ENCODE measurements at places on chromosomes 4 and X.
A peak's percentile ranks its signal among the peaks of the same experiment; 100 is the strongest.

GRCh38 chr4:55096619-55097018, 28.8 kb downstream of the KDR start:
- no peak for DNase-seq

GRCh38 chrX:42954880-42955279, 176.9 kb upstream of the PPP1R2C start:
- no peak for DNase-seq

GRCh38 chrX:37578045-37578444, 6.6 kb downstream of the LANCL3 start:
- no peak for DNase-seq

- DNase-seq: no peak
These were observed 71.9 kb downstream of the NPNT start for GRCh38 chr4:105967058-105967658.

GRCh38 chr4:135838889-135839288, 1637.3 kb upstream of the PABPC4L start:
- no peak for DNase-seq

DNA sequence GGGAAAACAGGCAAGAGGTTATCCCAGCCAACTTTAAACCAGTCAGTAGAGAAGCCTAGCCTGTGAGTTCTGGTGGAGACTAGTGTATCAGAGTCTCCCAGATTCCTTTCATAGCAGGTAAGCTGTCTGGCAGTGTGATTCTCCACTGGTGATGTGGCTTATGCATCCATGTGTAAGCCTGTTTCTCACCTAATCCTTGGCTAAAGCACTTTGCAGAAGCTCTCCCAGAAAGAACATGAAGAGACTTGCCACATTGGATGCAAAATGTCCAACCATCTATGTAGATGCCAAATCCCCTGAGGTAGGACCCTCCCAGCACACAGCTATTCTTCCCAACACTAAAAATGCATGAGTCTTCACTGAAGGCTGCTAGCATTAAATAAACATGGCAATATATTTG, 111.7 kb downstream of the CHRNA9 start:
- no peak for DNase-seq

DNA sequence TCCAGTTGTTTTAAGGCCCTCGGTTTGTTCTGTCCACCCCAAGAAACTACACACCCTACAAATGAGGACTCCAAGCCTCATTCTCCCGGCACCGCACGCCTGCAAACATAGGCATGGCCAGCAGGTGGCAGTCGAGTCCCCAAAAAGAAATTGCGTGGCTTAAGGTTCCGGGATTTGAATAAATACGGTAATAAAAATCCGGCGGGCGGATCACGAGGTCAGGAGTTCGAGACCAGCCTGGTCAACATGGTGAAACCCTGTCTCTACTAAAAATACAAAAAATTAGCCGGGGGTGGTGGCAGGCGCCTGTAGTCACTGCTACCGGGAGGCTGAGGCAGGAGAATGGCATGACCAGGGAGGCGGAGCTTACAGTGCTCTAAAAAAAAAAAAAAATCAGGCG, 21.8 kb upstream of the CSF2RA start:
- DNase-seq: peak; percentile 75

DNA sequence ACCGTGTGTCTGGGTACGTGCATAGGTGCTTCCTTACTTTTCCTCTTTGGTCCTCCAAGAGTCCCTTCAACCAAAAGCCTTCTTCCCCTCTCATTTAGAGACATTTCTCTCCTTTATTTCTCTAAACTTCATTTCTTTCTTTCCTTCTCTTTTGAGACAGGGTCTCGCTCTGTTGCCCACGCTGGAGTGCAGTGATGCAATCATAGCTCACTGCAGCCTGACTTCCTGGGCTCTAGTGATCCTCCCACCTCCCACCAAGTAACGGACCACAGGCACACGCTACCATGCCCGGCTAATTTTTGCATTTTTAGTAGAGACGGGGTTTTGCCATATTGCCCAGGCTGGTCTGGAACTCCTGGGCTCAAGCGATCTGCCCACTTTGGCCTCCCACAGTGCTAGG, 42.2 kb downstream of the ACOX3 start:
- no peak for DNase-seq

GRCh38 chr4:186095406-186095805, 9.1 kb upstream of the FAM149A start:
- no peak for DNase-seq

DNA sequence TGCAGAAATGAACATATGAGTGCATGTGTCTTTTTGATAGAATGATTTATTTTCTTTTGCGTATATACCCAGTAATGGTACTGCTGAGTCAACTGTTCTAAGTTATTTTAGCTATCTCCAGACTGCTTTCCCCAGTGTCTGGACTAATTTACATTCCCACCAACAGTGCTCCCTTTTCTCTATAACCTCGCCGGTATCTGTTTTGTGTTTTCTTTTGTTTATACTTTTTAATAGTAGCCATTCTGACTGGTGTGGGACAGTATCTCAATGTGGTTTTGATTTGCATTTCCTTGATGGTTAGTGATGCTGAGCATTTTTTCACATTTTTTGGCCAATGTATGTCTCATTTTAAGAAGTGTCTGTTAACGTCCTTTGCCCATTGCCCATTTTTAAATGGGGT, 218.6 kb upstream of the KCNIP4 start:
- no peak for DNase-seq

DNA sequence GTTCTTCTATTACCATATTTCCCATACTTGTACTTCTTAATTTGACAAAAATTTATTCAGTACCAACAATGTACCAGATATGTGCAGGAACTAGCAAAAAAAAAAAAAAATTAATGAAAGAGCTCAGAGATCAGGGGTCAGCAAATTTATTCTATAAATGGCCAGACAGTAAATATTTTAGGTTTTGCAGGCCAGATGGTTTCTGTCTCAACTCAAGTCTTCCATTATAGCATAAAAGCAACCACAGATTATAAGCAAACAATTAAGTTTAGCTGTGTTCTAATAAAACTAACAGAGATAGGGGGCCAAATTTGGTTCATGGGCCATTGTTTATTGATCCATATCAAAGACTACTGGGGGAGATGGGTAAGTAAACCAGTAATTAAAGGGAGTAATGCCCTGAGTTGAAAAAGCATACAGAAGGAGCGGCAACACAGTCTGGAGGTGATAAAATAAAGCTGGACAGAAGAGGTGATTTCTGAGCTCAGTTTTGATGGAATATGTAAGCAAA, 19.3 kb downstream of the NEK1 start:
- no peak for DNase-seq

DNA sequence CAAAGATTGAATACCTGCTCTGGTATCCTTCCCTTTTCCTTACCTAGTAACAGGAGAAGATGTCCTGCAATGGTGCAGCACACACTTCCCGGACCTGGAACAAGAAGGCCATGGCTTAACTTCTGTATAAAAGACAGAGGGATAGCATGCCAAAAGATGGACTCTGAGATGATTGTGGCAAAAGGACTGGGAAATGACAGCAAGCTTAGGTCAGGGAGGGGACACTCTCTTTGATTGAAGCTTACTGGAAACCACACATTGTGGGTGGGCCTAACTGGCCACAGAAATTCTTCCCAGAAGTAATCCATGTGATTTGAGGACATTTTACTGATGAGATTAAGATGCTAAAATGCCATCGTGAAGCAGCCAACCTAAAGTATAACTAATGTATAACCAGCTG, 71.0 kb upstream of the OTUD4 start:
- DNase-seq: no peak

GRCh38 chr4:158128540-158128939, 44.3 kb downstream of the GASK1B start:
- DNase-seq: no peak

- DNase-seq: no peak
These were observed 978.3 kb upstream of the GRID2 start for GRCh38 chr4:91325495-91325894.

GRCh38 chrX:35625714-35626113, 172.4 kb upstream of the MAGEB16 start:
- no peak for DNase-seq

- no peak for DNase-seq
These were observed 36.2 kb downstream of the COL25A1 start for GRCh38 chr4:109266236-109266635.

DNA sequence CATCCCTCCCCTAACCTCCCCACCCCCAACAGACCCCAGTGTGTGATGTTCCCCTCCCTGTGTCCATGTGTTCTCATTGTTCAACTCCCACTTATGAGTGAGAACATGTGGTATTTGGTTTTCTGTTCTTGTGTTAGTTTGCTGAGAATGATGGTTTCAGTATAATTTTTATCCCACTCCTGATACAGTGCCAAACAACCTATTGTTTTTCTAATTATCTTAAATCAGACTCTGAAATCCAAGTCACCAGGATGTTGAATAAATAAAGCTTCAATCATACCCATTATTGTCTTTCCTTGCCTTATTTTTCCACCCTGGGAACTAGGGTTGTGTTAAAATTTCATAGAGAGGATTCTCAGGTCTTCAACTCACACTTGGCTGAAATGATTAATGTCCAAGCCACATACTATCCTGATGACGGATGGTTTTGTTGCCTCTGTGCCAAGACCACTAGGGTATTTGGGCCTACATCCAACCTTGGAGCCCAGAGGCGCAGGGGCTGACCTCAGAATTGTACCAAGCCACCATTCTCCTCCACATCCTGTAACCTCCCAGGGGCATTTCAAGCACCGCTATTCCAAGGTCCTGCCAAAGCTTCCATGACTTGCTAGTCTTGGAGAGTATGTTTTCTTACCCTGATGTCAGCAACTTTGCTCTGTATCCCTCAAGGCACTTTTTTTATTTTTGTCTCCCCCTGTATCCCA, 332.4 kb downstream of the ARHGAP24 start:
- DNase-seq: no peak

- no peak for DNase-seq
These were observed 22.8 kb upstream of the PIN4 start for GRCh38 chrX:72158773-72159172.

- DNase-seq: no peak
These were observed 176.0 kb downstream of the COX18 start for GRCh38 chr4:72893354-72894066.

GRCh38 chr4:3787489-3788365, 21.5 kb downstream of the ADRA2C start:
- no peak for DNase-seq

DNA sequence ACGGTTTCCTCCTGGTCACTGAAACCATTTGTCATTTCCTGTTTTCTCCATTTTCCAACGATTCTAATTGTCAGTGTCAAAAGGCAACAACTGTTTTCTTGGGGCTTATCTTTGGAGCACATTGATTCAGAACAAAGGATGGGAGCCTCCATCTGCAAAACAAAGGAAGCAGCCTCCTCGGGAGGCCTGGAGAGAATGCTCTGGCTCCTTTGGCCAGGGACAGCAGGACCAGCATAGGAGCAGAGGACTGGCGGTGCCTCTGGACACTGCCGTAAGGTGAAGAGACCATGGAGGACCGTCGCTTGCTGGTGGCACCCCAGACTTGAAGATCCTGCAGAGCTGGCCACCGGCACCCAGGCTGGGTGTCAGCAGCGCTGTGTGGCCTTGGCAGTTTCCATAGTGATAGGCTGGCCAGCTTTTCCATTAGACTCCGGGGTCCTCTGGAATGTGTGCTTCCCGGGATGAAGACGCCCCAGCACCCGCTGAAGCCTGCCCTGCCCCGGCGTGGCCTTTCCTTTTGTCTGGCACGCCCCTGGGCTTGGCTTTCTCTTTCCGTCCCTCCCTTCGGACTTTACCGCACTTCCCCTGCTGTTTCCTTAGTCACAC, 61.1 kb upstream of the MTM1 start:
- DNase-seq: no peak

- DNase-seq: no peak
These were observed 77.9 kb downstream of the SMARCA1 start for GRCh38 chrX:129445436-129445835.

DNA sequence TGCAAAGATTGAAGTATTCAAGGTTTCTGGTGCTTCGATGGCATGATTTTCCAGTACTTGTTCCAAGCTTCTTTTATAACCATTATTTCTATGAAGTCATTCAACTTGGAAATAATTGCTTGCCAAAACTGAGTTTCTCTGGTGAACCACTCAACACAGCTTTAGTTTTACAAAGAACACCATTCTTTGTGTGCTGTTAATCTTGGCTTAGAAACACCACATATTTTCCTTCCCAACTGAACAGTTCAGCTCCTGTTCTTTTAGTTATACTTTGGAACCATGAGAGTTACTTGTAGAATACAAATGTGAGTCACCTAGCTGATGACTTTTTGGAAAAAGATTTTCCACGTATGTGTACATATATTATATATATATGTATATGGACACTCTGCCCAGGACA, 32.7 kb downstream of the TMEM47 start:
- DNase-seq: no peak

- DNase-seq: no peak
These were observed 50.5 kb upstream of the FAM47C start for GRCh38 chrX:36957425-36958328.

GRCh38 chr4:182770996-182771514, 146.1 kb downstream of the DCTD start:
- DNase-seq: no peak

DNA sequence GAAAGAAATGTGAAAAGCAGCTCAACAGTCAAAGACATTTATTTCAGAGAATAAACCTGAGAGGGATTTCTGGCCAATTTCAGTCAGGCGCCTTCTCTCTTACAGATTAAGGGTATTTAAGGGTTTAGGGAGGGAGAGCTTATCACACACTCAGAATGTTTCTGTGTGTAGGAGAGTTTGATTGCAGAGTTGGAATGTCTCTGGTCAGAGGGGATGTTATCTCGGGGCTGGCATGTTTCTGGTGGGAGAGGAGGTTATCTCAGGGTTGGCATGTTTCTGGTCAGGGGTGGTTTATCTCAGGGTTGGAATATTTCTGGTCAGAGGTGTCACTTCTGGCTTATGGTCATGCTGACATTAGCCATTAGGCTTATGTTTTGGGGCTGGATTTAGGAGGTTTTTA, 1920.5 kb upstream of the PCDH7 start:
- DNase-seq: no peak

GRCh38 chr4:41932988-41933387, 2.2 kb upstream of the TMEM33 start:
- DNase-seq: no peak

GRCh38 chr4:124487651-124488050, 224.9 kb downstream of the ANKRD50 start:
- DNase-seq: no peak

DNA sequence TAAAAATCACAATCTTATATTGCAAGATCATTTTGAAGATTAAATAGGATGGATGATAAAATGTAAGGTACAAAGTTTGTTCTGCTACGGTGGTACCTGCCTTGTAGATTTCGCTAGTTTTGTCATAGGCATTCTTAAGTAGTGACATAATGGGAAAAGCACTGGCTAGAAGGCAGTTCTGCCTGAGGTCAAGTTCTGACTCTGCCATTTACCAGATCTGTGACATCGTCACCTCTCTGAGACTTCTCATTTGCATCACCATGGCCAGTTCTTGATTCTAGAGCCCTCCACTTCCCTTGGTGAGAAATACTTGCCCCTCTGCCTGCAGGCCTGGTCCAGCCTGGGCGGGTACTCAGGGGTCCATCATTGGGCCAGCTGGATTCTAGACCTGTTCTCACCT, 85.2 kb downstream of the HS3ST1 start:
- no peak for DNase-seq

GRCh38 chr4:41214136-41214824, at the start of gene APBB2:
TSS of gene APBB2 (minus strand) at chr4:41214542. CDS start at chr4:41033254, 181,288 bp downstream.
- DNase-seq: peak; percentile 20

- no peak for DNase-seq
These were observed 493.1 kb downstream of the ANKRD50 start for GRCh38 chr4:124219389-124219788.

GRCh38 chr4:6606465-6607235, 31.7 kb downstream of the MAN2B2 start:
- DNase-seq: no peak

GRCh38 chr4:52869196-52869595, 7.1 kb downstream of the RASL11B start:
- DNase-seq: no peak
